ENCODE measurements at places on chromosomes 3 and 15.

GRCh38 chr3:47825590-47825989 lies 22.7 kb downstream of the DHX30 start:
- DNase-seq, result no peak

DNA sequence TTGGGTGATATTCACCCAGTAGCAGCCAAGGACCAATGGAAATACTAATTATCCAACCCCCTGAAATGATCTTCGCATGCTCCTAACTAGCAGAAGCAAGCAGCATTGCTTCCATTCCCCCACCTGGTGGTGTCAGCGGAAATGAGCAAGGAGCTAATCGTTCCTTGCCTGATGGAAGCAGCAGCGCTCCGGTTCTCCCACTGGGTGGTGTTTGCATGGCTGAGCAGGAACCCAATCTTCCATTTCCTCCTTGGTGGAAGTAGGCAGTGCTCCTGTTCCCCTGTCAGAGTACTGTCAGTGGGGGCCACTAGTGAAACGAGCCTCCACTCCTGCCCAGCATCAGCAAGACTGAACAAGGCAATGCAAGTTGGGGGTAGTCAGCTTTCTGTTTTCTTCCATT lies 311.5 kb downstream of the CACNA2D3 start:
- DNase-seq, result peak; percentile 68

- DNase-seq, result no peak
Measured at GRCh38 chr3:151330899-151331298, 1.6 kb upstream of the P2RY13 start.

DNA sequence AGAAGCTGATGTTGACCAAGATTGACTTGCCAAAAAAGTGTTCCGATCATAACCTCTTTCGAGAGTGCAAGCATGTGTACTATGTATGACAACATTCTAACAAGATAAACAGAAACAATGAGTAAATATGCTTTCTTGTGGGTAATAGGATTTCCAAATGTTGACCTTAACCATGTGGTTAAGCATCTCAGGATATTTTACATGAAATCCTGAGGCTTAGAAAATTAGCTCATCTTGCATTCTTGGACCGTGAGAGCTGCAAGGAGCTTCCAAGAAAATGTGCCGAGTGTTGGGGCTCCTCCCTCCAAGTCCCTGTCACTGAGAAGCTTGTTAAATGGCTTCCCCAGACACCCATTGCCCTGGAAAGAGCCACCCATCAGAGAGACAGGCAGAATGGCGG lies 50.1 kb downstream of the C3orf20 start:
- no peak for DNase-seq

DNA sequence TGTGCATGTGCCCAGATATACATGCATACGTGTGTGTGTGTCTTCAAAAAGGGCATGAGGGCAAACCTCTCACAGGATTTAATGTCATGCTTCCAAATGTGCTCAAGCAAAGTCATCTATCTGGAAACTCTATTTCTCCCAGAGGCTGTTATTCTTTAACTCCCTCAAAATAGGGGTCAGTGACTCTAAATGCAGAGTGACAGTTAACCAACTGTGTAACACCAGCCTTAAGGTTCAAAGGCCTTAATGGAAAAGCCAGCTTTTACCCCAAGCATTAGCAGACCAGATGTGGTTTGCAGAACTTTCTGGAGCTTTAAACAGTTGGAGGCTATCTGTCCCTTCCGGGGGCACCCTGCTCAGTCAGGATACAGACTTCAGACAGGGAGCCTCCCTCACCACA lies 70.4 kb upstream of the SLC7A14 start:
- no peak for DNase-seq
